ENCODE measurements at places on chromosomes 13 and 19.

- DNase-seq = no peak
These were observed 815.6 kb downstream of the EFNB2 start for GRCh38 chr13:105719859-105720258.

GRCh38 chr13:40170091-40170490, 496.4 kb downstream of the FOXO1 start:
- DNase-seq = no peak

- no peak for DNase-seq
These were observed 12.7 kb upstream of the KBTBD6 start for GRCh38 chr13:41145136-41145908.

- no peak for DNase-seq
These were observed 271.0 kb downstream of the SLITRK5 start for GRCh38 chr13:87942205-87942604.

GRCh38 chr19:54302257-54302656, 10.7 kb downstream of the LILRA5 start:
- peak; percentile 77 for DNase-seq

- peak; percentile 54 for DNase-seq
These were observed 622 bp upstream of the FXYD5 start for GRCh38 chr19:35153701-35154524.

DNA sequence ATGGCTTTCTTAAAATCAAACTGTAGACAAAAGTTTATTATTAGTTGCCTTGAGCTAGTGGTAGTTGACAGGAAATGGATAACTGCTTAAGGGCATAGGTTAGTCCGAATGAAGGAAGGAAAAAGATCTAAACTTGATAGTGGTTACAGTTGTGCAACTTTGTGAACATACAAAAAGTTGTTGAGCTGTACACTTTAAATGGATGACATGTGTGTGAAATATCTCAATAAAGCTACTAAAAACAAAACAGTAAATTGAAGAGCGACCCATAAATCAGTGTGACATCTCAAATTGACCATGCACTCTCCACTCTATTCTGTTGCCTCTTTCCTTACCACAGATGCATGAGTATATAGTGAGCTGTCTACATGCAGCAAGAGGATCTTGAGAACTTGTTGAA, 1757.8 kb downstream of the PCDH9 start:
- no peak for DNase-seq

DNA sequence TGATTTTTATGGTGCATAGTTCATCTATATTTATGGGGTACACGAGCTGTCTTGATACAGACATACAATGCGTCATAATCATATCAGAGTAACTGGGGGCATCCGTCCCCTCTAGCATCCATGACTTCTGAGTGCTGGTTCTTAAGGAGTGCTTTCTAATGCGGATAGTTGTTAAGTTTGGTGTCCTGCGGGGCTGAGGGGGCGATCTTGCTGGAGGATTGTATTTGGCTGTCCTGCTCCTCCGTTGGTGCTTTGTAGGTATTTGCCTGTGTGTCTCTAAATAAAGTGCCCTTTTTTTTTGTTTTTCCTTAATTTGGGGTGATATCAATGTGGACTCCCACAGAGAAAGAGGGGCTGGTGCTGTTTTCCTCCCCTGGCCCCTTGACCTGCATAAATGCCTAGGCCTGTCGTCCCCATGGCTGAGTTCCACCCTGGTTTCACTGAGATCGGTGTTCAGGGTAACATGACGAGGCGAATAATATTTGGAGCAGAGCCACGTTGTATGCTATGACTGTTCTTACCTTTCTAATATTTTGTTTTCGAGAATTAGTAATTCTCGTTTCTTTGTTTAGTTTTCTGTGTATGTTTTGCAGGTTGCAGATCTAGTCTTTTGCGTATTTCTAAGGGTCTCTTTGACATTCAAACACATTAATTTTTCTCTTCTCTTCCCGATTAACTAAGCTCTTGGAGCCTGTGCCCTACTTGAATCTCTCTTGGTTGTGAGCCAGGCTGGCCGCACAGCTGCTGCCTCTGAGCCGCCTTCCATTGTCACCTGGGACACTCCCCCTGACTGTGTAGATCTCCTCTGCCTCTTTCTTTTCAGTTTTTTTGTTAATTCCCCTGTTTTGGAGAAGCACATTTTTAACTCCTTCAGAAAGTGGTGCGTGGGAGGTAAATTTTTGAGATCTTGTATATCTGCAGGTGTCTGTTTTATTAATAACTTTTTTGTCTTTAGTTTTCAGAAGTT, 100.3 kb downstream of the ARHGEF7 start:
- no peak for DNase-seq

GRCh38 chr19:7492142-7492541, 3.3 kb upstream of the PEX11G start:
- peak; percentile 97 for DNase-seq

GRCh38 chr19:33785795-33786194, 10.9 kb upstream of the KCTD15 start:
- DNase-seq = no peak

- no peak for DNase-seq
These were observed 8.8 kb downstream of the SAFB start for GRCh38 chr19:5631567-5632240.

- DNase-seq = no peak
These were observed 183.9 kb upstream of the CSNK1A1L start for GRCh38 chr13:37289212-37289935.

DNA sequence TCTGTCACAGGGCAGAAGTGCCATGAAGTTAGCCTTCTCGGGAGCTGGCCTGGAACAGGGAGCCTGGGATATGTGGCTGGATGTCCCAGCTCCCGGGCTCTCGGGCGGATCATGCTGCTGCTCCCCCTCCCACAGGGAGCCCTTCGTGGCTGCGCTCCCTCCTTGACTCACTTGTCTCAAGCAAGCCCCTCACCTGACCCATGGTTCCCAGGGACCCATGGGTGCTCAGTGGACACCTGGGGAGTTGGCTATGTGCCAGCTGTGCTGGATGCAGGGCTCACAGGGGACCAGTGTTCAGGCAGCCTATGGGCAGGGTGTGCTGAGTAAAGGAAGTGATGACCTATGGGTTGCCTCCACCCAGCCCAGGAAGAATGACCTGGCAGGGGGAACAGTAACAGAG, 213.1 kb upstream of the SGCG start:
- no peak for DNase-seq

GRCh38 chr19:20558571-20558970, 7.0 kb downstream of the ZNF737 start:
- no peak for DNase-seq

DNA sequence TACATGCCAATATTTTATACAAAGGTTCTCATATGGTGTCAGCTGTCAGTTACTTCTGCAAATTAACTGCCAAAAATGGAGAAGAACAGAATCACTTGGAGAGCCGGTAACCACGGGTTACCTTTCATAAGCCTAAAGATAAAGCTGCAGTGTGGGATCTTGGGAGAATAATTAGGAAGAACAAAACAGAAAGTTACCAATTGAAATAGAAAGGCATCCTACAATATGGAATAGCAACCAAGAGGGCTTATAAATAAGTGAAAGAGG, 74.2 kb downstream of the TSHZ3 start:
- DNase-seq = peak; percentile 17

GRCh38 chr13:40126306-40127085, 471.0 kb downstream of the COG6 start:
- no peak for DNase-seq

- no peak for DNase-seq
These were observed 1487.0 kb upstream of the SLC10A2 start for GRCh38 chr13:104553186-104553585.

DNA sequence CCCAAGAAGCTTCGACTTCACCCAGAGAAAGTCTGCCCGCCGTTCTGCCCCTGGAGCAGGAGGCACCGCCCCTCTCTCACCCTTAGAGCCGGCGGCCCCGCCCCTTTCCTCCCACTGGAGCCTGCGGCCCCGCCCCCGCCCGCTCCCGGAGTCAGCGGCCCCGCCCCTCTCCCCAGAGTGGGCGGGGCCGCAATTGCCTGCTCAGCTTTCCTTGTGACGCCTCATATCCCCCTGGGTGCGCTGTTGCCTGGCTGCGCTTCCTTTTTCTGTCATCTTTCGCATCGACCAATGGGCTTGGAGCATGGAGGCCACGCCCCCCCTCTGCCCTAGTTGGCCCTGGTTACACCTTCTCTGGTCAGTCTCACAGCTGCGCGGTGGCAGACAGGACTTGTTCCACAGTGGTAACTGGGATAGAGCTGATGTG, 38.2 kb upstream of the ZNF492 start:
- DNase-seq = no peak

DNA sequence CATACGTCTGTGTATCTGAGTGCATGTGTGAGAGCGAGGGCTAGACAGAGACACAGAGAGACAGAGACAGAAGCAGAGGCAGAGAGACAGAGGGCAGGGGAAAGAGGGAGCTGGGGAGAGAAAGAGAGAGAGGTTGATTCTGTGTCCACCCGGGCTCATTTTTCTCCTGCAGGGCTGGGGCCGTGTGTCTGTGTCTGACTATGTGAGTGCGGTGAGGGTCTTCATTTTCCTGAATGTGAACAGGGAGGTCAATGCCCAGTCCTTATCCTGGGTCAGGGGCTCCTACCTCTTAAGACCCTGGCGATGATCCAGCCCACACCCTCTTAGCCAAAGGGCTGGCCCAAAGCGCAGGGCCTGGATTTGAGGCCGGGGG, 17.7 kb downstream of the LRRC4B start:
- DNase-seq = no peak

GRCh38 chr13:104436555-104436954, 1370.3 kb upstream of the SLC10A2 start:
- DNase-seq = no peak

All from CD14-positive monocyte (primary cell).